Head of caudate nucleus (tissue), 42 donors: ENCODE measurements at places on chromosomes 11 and 22.
A peak's percentile ranks its signal among the peaks of the same experiment; 100 is the strongest.

DNA sequence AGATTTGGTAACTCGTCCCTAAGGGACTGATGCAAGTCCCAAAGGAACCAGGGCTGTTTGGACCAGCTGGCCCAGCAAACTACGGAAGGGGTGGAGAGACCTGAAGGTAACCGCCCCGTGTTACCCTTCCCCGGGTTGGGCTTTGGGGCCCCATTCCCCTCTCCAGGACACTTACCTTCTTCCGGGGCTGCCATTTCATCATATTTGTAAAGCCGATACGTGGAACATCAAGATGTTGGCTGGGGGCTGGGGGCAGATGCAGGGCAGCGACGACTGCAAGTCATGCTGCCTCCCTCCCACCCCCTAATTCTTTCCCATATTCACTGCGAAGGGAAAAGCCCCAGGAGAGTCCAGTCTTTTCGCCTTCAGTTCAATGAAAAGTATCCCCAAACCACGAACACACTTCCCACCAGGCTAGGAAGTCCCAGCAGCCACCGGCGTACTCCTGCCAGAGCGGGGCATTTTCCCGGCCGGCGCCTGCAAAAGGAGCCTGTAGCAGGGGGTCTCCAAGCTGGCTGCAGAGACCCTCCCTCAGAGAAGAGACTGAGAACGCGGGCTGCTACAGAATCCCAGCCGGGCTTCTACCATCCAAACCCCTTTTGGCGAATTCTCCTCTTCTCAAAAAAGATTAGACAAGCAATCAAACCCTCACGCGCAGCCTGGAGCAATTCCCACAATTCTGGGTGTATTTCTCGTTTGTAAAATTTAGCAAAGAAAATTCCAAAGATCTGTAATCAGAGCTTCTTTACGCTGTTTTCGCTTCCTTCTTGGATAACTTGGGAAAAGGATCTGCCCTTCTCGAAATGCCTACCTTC, 236.7 kb downstream of the TTC28 start:
- DNase-seq = peak; percentile 40

DNA sequence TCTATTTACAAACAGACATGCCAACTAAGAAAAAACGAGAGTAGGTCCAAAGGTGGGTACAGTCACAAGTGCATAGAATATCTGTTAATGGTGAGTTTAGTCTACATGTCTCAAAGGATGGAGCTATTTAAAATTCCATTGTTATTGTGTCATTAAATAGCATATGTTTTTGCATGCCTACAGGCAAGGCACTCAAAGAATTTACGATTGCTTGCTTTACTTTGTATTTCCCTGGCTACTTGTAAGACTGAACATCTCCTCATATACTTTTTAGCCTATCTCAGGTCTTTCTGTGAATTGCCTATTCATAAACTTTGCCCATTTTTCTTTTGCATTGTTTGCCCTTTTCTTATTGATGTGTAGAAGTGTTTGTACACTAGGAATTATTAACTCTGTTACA, 39.7 kb downstream of the DEUP1 start:
- no peak for DNase-seq

GRCh38 chr22:30274437-30274812, 7.8 kb upstream of the OSM start:
- no peak for DNase-seq

DNA sequence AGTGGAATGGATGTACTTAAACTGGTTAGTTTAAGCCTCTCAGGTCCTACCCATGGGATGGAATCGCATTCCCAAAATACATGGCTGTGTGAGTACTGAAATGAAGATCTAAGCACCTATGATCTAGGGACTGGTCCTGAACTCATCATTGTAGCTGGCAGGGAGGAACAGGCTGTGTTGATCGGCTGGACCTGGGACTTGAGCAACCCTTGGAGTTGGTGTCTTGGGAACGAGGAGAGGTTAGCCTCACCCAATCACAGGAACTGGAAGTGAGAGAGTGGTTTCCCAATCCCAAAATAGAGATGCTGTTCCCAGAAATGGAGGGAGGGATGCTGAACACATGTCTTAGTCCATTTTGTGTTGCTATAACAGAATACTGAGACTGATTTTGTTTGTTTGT, 16.4 kb upstream of the ASCC2 start:
- no peak for DNase-seq

DNA sequence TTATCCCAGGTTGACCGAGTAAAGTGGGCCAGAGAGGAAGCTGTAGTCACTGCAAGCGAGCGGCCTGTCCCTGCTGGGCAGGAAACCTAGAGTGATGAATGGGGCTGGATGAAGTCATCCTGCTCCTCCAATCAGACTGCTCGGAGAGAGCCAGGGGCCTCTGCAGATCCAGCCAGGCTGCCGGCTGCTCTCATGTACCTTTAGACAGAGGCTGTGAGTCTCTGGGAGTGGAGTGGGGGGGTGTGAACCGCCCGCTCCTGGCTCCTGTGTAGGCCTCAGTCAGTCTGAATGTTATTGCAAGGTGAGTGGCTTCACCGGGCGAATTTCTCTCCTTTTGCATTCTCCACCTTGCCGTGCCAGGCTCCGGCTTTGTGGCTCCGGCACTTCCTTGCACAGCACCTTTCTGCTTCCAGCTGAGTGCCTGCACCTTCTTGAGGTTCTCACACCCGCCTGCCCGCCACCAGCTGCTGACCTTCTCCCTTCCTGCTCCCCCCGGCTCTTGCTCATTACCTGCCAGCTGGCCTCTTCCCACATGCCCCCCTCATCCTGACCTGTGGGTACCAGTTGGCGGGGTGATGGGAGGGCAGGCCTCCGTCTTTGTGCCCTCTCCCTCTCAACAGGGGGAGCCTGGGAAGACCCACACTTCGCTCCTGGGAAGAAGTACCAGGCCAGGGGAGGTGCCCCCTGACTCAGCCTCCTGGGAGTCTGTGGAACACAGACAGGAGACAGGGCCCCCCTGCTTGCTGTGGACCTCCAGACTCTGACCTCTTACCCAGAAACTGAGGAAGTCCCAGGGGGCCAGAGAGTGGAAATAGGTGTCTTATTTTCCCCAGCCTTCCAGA, 79.9 kb downstream of the GRAMD1B start:
- peak; percentile 63 for DNase-seq

DNA sequence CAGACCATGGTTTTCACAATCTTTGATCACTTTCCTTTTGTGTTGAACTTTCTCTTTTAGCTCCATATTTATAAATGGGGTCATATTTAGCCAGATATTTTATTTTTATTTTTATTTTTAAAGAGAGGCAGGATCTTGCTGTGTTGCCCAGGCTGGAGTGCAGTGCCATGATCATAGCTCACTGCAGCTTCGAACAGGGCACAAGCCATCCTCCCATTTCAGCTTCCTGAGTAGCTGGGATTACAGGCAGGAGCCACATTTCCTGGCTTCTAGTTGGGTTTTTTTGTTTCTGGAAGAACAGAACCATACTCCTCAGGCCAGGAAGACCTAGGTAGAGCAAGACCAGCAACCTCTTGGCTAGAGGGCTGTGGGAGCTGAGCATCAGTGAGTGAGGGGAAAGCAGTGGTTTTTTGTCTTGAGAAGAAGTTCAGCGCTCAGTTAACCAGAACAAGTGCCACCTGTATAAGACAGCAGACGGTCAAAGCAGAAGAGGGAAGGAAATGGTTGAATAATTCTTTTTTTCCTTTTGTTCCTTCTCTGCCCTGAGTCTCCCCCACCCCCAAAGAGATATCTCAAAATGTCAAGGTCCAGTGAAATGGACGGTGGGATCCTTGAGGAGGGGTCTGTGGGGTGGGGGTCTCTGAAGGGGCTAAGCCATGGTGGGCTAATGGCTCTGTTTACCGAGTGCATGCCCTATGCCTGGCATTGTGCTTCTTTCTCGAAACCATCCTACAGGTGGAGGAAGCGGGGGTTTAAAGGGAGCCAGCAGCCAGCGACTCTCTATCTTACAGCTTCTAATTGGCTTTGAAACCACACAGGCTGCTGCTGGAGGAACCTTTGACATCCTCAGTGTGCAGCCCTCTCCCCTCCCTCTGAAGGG, 63.0 kb downstream of the PTPRJ start:
- no peak for DNase-seq

GRCh38 chr11:110518809-110519514, 89.2 kb downstream of the FDX1 start:
- DNase-seq = no peak

GRCh38 chr11:41284354-41284753, 175.1 kb downstream of the LRRC4C start:
- DNase-seq = no peak

DNA sequence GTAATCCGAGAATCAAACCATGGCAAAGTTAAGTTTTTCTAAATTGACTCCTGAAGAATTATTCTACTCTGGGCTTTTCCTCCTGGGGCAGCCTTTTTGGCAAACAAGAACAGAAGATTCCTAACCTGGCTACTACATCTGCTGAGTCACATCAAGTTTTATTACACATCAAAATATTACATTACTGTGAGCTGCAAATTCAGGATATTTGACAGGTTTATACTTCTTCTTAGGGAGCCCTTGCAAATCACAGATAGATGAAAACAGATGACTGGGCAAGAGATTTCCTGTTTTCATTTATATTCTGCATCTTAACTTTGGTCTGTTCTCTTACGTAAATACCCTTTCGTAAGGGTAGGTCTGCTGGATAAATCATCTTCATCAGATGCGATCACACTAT, 23.6 kb downstream of the XRRA1 start:
- DNase-seq = no peak
